ENCODE measurements at places on chromosomes 13 and 19.

DNA sequence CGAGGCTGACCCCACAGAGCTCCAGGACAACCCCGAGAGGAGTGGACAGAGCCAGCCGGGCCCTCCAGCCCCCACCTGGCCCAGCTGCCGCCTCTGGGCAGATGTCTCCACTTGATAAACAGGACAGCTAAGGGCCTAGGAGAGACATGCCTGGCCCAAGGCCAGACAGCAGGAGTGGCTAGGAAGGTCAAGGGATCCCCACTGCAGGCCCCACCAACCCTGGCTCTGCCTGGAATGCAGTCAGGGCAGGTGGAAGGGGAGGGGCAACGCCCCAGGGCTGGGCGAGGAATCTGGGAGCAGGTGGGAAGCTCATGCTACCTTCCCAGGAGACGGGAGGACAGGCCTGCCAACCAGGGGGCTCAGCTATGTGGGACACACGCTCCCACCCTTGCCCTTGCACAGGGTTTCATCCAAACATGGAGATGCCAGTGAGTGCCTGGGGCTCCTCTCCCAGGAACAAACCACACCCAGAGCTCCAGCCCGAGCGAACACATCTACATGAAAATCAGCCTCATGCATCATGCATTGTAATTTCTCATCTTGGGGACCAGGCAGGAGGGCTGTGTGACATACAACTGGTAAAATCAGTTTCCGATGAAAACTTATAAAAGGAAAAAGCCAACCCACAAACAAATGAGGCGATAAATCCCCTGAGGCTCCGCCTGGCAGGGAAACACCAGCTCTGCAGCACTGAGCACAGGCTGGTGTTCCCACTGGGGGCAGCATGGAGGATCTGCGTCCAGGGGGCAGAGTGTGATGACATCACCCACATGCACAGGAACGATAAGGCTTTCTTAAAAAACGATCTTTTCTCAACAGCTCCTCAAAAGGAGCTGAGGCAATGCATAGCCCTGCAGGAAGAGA, 25.0 kb downstream of the SH3GL1 start:
- DNase-seq: no peak

GRCh38 chr19:601310-601709, 11.6 kb downstream of the HCN2 start:
- no peak for DNase-seq

GRCh38 chr13:42631181-42631580, 57.2 kb downstream of the TNFSF11 start:
- no peak for DNase-seq

DNA sequence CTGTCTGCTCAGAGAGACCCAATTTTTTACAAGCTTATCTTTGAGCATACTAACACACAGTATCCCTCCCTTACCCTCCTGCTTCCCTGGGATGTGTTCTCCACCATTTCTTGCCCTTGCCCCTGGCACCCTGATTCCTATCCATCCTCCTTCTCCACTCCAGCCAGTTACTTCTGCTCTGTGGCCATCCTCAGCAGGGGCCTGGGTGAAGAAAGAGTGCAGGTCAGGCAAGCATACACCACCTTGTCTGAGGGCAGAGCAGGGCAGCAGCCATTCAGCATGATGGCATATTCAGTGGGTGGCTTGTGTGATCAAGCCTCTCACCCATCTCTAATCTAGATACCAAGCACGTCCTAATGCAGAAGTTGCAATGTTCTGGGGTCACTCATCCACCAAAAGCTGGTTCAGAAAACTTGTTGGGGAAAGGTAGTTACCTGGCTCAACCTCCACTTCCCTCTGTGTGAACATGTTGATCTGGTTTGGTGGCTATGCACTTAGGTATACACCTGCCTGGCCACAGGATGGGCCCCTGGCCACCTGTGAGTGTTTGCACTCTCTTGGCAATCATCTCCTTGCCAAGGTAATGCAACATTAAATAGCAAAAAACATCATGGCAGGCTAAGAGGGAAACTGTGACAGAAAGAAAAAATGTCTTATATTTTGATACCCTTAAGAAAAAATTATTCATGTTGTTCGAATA, 900.3 kb upstream of the MIR17HG start:
- no peak for DNase-seq

GRCh38 chr13:37059848-37060192, 332 bp upstream of the SUPT20H start:
- DNase-seq: no peak

- no peak for DNase-seq
These were observed 12.7 kb upstream of the OR10H1 start for GRCh38 chr19:15828121-15828610.

- DNase-seq: no peak
These were observed 311.3 kb downstream of the KLF12 start for GRCh38 chr13:73822668-73823592.

DNA sequence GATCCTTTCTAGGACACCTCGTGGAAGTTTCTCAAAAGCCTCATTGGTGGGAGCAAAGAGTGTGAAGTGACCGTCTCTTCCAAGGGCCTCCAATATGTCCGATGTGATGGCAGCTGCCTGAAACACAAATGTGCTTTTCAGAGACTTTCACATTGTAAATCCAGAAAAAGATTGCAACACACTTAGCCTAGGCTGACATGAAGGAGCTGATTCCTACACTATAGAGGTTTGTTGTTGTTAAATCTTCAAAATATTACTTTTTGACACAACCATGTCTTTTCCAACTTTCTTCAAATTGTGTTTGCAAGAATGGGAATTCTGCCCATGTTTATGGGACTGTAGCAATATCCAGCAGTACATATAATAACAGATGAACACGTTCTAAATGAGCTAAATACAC, 12.4 kb downstream of the POSTN start:
- no peak for DNase-seq

DNA sequence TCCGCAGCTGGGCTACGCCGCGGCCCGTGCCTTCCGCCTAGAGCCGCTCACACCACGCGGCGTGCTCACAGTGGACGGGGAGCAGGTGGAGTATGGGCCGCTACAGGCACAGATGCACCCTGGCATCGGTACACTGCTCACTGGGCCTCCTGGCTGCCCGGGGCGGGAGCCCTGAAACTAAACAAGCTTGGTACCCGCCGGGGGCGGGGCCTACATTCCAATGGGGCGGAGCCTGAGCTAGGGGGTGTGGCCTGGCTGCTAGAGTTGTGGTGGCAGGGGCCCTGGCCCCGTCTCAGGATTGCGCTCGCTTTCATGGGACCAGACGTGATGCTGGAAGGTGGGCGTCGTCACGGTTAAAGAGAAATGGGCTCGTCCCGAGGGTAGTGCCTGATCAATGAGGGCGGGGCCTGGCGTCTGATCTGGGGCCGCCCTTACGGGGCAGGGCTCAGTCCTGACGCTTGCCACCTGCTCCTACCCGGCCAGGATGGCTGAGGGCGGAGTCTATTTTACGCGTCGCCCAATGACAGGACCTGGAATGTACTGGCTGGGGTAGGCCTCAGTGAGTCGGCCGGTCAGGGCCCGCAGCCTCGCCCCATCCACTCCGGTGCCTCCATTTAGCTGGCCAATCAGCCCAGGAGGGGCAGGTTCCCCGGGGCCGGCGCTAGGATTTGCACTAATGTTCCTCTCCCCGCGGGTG, 7.4 kb downstream of the DBP start:
- DNase-seq: no peak

- no peak for DNase-seq
These were observed 679 bp upstream of the ABHD8 start for GRCh38 chr19:17303940-17304267.

DNA sequence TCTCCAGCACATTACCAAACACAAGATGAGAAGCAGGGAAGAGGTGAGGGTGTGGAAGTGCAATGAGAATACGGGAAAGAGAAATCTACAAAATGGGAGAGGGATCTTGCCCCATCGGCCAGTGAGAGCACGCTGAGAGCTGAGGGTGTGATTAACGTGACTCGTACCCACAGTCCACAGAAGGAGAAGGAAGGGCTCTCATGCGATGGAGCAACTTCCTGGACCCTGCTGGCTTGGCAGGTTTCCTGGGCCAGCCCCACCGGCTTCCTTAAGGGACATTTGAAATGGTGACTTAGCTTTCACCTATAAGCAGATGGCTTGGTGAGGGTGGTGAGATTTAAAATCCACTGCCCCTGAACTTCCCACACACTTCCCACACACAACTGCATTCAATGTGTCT, 740.1 kb downstream of the UQCRFS1 start:
- no peak for DNase-seq

DNA sequence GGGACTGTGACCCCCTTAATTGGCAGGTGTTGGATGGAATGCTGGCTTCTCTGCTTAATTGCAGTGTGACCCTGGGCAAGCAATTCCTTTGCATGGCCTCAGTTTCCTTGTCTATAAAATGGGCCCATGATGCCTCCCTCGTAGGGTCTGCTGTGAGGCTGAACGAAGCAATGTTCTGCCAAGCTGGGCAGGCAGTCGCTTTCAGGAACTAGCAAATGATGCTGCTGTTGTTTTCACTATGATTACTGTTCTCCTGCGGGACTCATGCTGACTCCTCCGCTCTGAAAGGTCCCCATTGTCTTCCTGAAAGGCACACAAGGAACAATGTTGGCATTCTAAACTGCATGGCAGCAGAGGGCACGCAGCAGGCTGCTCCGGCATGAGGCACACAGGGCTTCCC, 6.8 kb downstream of the BICRA start:
- DNase-seq: peak; percentile 64

- DNase-seq: no peak
These were observed 2.7 kb downstream of the MAB21L1 start for GRCh38 chr13:35473802-35474201.

DNA sequence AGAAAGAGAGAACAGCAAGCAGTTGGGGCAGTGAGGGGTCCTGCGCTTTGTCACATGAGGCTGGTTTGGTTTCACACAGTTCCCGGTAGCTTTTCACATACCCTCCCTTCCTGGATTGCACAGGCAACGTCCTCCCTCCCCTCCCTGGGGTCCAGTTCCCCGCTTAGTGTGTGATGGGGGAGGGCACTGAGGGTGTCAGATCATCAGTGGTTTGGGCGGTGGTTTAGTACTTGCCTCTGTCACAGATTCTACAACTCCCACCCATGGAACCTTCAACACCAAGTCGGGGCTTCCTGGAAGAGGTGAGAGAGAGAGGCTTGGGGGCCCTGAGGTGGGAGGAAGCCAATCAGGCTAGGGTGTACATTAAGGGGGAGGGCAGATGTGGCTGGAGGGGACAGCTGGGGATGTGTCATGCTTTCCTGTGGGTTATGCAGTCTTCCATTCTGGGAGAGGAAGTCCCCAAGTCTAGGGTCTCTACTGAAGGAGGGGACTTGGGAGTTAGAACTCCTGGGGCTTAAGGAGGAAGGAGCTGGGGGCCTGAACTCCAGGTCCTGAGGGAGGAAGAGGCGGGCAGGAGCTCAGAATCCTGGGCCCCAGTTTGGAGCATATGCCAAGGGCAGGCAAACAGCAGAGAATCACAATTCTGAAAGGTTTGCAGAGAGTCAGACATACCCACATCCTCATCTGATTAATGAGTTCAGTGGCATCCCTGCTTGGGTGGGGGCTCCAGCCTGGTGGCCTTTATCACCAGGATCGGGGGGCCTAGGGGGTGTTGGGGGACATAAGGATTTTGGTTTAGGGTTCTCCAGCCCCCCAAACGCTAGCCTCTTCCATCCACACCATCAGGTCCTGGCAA, at the start of gene NKG7:
Gene NKG7, minus strand, starts transcription at position 6 of the 856 bp plus-strand sequence. CDS start 119 bp downstream, outside the sequence.
- DNase-seq: no peak

GRCh38 chr19:33868788-33869412, 72.2 kb downstream of the KCTD15 start:
- no peak for DNase-seq

GRCh38 chr13:23496255-23496654, 62.8 kb upstream of the SACS start:
- DNase-seq: no peak

DNA sequence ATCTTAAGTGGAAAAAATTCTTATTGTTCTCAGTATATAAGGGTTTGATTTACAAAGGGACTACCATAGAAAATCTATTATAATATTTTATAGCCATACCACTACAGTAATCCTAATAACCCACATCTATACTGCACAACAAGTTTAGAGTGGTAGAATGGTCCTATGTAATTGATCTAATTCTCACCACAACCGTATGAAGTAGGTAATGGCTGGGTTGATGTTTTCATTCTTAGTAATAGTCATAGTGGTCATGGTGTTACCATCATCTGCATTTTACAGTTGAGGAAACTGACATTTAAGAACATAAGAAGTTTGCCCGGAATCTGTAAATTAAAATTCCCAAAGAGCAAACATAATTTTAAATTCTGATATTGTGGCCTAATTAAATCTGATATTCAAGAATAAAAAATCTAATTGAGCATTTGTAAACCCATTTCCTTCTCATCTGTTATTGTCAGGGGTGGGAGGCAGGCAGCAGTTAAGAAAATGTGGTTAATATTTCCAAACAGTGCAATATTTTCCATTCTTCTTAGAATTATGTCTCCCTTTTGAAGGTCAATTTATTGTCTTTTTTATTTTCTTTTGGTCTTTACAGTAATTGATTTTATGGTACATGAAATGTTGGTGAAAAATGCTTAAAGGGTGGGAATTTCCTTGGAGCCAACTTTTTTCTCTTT, 65.6 kb downstream of the DHRS12 start:
- no peak for DNase-seq

DNA sequence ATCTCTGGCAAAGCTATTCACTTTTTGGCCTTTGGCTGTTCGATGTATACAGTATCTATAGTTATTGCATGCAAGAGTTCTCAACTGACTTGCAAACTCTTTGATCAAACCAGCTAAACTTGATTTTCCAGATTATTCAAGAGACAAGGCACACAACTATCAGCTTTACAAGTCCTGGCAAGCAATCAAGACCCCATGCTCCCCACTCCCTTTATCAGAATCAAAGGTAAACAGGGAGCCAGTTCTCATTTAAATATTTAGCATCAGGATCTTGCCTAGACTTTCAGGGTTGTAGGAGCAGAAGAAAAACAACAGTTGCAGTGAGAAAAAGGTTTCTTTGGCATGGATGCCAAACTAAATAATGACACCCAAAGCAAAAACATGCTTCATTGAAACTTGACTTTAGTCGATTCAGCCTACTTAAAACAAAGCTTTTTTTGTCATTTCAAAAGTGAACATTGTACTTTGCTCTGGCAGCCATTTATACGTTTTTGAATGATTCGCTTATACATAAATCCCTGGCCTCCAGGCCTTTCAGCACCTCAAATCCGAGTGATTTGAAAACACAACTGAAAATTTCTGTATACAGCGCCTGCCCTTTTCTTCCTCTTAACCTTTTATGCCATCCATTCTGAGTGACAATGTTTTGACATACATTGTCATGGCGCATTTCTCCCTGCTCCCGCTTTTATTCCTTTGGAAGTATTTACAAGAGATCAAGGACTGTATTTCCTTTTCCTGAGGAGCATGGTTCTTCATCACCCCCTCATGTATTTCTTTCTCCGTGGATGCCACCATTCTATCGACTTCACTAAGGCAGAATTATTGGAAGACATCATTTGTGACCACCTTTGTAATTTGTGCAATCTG, 340.8 kb downstream of the KLF5 start:
- no peak for DNase-seq

DNA sequence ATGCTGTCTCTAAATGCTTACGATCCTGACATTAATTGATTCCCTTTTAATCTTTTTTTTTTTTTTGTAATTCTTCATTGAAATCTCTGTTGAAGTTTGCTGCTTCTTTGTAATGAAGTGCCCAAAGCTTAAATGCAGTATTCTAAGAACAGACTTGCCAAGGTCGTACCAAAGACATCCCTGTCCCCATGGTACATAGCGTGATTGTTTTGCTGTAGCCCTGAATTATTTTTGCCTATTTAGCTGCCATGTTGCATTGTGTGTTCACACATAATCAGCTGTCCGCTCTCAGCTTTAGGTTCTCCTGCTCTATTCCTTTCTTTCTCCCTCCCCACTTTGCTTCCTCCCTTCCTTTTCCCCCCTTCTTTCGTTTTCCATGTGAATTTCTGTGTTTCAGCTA, 21.1 kb downstream of the FGF9 start:
- no peak for DNase-seq

- no peak for DNase-seq
These were observed 3.3 kb downstream of the VSTM2B start for GRCh38 chr19:29528946-29529645.
